ENCODE measurements at places on chromosomes 4 and X.
A peak's percentile ranks its signal among the peaks of the same experiment; 100 is the strongest.

GRCh38 chr4:53573696-53574095 is 17.6 kb downstream of the LNX1 start:
- H3K4me1 ChIP-seq: no peaks in the 10 kb centered on the region
- H3K36me3 ChIP-seq: no peaks in the 10 kb centered on the region
- H3K4me3 ChIP-seq: no peak overlapping the region
- no peaks in the 10 kb centered on the region for H3K27me3 ChIP-seq

DNA sequence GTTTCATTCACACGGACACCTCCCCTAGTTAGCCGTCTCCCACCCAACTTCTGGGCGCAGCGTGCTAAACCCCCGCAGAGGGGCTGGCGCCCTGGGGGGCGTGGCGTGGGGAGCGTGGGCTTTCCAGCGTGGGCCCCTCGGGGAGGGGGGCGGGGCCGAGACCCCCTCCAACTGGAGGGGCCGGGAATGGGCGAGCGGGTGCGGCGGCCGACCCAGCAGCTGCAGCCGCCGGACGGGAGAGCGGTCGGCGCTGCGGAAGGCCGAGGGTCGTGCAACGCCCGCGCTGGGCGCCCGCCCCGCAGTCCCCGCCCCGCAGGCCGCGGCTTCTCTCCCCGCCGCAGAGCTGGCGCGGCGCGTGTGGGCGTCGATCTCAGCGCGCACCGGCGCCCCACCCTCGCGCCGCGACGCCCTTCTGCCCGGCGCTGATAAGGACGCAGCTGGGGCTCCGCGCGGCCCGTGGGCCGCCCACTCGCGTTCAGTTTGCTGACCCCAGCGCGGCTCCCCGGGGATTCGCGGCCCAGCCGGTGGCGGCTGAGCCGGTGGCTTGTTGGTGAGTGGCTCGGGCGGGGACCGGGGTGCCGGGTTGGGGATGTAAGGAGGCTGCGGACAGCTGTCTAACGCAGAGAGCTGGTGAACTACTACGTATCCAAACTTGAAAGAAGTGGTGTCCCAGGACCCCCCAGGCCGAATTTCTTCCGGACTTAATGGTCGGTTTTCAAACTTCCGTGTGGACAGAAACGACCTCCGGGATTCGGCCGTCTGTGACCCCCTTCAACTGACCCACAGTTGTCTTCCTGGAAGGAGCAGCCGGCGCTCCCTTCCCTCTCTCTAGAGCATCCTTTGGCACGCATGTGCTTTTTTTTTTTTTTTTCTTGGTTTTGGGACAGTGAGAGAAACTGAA is 1.5 kb downstream of the FHDC1 start:
- DNase-seq: no peak
- H3K36me3 ChIP-seq: peaks cover 2% of the 10 kb centered on the region
- peaks cover 24% of the 10 kb centered on the region for H3K4me1 ChIP-seq
- no peak overlapping the region for H3K27ac ChIP-seq
- peaks cover 74% of the 10 kb centered on the region for H3K27me3 ChIP-seq

- no peak overlapping the region for H3K27ac ChIP-seq
- no peak overlapping the region for H3K4me3 ChIP-seq
- no peaks in the 10 kb centered on the region for H3K27me3 ChIP-seq
- no peak for DNase-seq
Measured at GRCh38 chr4:32884198-32884597, 2164.0 kb downstream of the PCDH7 start.

DNA sequence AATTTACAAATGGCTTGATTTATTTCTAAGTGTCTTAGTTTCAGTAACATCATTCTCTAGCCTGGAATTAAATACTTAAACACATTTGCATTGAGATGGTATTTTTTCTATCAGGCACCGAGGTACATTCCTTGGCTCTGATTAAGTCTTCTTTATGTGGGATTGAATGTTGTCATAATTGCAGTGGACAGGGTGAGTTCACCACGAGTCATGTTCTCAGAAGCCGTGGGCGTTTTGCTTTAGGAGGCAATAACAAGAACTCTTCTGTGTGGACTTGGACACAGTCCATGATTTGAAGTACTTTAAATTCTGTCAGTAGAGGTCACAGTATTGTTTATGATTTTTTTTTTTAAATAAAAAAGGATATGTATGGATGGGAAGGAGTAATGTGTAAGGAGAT is 57.1 kb upstream of the EFHC2 start:
- H3K27me3 ChIP-seq: no peaks in the 10 kb centered on the region
- no peak for DNase-seq
- no peaks in the 10 kb centered on the region for H3K4me1 ChIP-seq

DNA sequence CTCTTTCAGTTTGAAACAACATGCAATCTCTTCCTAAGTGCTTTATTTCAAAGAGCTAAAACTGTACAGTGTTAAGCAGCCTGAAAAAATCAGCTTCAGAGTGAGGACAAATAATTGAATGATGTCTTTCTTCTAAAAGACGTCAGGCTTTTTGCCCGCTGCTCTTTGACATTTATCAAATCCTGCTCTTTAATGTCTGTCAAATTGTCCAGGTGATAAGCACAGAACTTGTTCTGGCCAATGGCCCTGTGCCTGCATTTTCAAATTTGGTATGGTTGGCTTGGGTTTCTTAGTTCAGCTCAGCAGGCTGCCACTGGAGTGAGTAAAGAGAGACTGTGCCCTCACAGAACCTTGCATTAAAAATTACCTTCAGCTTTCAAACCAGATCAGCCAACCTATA is 712.9 kb upstream of the LCORL start:
- no peaks in the 10 kb centered on the region for H3K27me3 ChIP-seq
- H3K4me1 ChIP-seq: no peaks in the 10 kb centered on the region
- H3K4me3 ChIP-seq: no peak overlapping the region
- DNase-seq: no peak
- no peaks in the 10 kb centered on the region for H3K36me3 ChIP-seq
- no peak overlapping the region for H3K27ac ChIP-seq

DNA sequence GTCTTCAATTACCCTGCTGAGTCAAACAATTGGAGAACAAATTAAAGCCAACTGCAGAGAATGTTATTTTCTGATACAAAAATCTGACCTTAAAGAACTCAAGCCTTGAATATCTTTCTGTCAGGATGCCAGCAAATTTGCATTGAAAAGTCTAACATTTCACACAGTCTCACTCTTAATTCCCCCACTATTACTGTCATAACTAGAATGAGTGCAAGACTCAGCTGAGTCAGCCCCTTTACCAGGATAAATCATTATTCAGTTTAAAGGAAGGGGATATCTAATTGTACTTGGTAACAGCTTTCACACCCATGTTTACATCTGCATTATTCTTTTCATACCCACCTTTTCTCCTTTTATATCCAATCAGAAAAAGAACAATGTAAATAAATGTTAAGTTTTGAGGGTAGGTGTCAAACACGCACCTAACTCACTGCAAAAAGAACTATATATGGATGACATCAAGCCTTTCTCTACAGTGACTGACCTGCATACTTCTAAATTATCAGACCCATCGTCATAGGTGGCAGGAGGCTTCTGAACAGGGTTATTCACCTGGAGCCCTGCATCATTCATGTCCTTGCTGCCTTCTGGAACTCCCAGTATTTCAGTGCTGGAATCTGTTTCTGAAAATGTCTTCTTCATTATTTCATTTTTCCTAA is 117.4 kb downstream of the TMA16 start:
- no peaks in the 10 kb centered on the region for H3K36me3 ChIP-seq
- no peak overlapping the region for H3K4me3 ChIP-seq
- H3K4me1 ChIP-seq: no peaks in the 10 kb centered on the region
- H3K27me3 ChIP-seq: no peaks in the 10 kb centered on the region
- H3K27ac ChIP-seq: no peak overlapping the region
- DNase-seq: no peak

DNA sequence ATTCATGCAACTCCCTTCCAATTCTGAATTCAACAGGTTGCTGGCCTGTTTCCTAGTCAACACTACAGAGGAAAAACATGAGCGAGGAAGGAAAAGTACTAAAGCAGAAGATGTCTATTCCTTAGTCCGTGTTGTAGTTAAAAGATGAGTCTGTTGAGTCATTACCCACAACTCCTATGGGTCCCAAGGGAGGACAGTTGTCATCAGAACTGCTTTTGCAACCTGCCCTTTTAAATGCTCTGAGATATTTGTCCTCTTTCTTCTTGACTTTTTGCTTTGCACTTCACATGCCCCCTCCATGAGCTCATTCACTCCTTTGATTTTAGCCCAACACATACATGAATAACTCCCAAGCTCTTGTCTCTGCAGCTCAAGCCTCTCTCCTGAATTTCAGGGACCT is 119.2 kb downstream of the CORIN start:
- H3K36me3 ChIP-seq: no peaks in the 10 kb centered on the region
- no peak for DNase-seq
- H3K27ac ChIP-seq: no peak overlapping the region
- peaks cover 22% of the 10 kb centered on the region for H3K27me3 ChIP-seq
- H3K4me3 ChIP-seq: no peak overlapping the region

- no peak overlapping the region for H3K27ac ChIP-seq
- DNase-seq: no peak
- peaks cover 32% of the 10 kb centered on the region for H3K4me1 ChIP-seq
- no peaks in the 10 kb centered on the region for H3K36me3 ChIP-seq
- H3K27me3 ChIP-seq: peaks cover 34% of the 10 kb centered on the region
Measured at GRCh38 chr4:48041535-48042137, 25.1 kb downstream of the NIPAL1 start.

DNA sequence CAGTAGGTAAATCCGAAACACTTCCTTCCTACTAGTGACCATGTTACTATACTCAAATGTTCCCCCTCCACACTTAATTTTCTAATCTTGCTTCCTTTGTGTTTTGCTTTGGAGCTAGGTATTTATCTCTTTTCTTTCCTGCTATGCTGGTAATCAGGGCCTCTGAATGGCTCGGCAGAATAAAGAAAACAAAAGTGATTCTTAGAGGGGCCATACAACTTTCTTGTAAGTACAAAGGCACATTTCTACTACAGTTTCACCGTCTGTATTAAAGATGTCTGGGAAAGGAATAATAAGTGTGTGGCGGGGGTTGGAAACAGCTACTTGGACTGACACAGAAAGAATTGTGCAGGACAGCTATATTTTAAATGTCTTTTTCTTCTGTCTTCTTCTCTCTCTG is 50.3 kb downstream of the GPC3 start:
- H3K4me3 ChIP-seq: no peak overlapping the region
- no peaks in the 10 kb centered on the region for H3K4me1 ChIP-seq
- DNase-seq: no peak
- no peak overlapping the region for H3K27ac ChIP-seq
- H3K27me3 ChIP-seq: no peaks in the 10 kb centered on the region
- H3K36me3 ChIP-seq: no peaks in the 10 kb centered on the region

GRCh38 chrX:15242899-15243555 is 26.9 kb downstream of the ASB9 start:
- H3K4me3 ChIP-seq: no peak overlapping the region
- no peaks in the 10 kb centered on the region for H3K4me1 ChIP-seq
- no peak for DNase-seq
- H3K27ac ChIP-seq: no peak overlapping the region
- H3K36me3 ChIP-seq: no peaks in the 10 kb centered on the region

DNA sequence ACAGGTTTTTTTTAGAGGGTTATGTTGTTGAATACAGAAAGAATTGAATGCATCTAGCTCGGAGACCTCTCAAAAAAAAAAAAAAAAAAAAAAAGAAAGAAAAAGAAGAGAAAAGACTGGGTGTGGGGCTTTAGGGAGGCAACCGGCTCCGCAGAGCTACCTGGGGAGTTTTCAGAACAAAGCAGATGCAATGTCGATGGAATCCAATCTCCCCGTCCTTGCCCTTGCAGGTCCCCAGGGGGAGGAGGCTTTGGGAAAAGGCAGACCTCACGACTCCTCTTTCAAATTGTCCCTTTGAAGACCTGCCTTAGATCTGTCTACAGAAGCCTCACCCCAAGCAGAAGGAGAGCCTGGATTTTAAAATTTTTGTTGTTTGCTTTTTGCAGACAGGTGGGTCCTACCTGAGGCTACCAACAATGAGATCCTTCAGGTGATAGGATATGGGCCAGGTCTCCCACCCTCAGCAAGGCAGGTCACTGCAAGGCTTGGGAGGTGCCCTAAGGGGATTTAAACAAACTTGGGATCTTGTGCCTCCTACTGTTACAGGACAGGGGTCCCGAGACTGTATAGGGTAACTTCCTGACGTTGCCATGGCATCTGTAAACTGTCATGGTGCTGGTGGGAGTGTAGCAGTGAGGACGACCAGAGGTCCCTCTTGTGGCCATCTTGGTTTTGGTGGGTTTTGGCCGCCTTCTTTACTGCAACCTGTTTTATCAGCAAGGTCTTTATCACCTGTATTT is 75.2 kb upstream of the PRKX start:
- DNase-seq: no peak
- H3K27me3 ChIP-seq: peaks cover 13% of the 10 kb centered on the region
- no peak overlapping the region for H3K4me3 ChIP-seq

DNA sequence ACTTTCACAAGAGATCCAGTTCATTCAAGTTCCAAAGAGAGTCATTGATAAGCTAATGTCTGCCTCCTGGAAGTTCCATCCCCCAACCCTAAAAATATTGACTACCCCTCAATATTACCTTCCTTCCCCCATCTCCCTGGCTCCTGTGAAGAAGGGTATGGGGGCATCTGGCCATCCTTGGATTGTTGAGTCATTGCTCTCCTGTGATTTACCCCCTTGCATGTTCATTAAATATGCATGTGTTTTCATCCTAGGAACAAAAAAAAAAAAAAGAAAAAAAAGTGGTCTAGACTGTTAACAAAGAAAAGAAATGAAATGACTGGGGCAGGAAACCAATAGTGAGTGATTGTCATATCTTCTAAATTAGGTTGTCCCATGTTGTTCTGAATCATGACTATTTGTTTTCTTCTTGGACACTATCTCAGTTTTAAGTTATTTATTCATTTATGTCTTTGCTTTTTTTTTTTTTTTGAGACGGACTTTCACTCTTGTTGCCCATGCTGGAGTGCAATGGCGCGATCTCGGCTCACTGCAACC is 51.9 kb upstream of the HUWE1 start:
- H3K4me1 ChIP-seq: peaks cover 40% of the 10 kb centered on the region
- H3K27ac ChIP-seq: peak overlapping the region; percentile 61
- H3K36me3 ChIP-seq: peaks cover 20% of the 10 kb centered on the region
- no peaks in the 10 kb centered on the region for H3K27me3 ChIP-seq
- DNase-seq: no peak

- no peaks in the 10 kb centered on the region for H3K36me3 ChIP-seq
- no peak overlapping the region for H3K27ac ChIP-seq
- no peak overlapping the region for H3K4me3 ChIP-seq
- H3K4me1 ChIP-seq: no peaks in the 10 kb centered on the region
- no peaks in the 10 kb centered on the region for H3K27me3 ChIP-seq
Measured at GRCh38 chr4:132809298-132810032, 339.6 kb upstream of the PCDH10 start.

DNA sequence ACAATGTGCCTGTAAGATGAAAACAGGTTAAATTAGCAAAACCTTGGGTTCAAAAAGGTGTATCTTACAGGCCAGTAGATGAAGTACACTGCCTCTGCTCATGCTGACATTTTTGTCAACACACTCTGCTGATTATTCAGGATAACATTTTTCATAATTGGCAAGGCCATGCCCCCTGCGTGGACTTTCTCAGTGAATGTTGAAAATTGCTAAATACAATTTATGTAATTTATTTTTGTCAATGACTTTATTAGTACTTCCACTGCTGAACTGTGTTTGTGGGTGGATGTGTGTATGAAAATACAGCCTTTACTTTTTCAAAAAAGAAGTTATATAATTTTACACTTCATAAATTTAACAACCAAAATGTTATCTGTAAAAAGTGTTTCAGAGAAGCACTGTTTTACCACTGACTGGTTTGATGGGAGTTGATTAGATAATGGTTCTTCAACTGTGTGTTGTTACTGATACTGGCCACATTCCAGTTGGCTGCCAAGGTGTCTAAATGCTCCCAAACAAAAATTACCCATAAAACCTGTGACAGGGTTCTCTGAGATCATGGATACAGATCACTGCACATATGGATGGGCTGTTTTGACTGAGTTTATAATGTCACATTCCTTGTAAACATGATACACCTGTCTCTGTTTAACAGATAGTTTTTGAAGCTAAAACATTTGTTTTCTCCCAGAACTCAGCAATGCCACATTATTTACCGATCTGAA is 151.9 kb upstream of the SLC7A11 start:
- no peaks in the 10 kb centered on the region for H3K4me1 ChIP-seq
- H3K27ac ChIP-seq: no peak overlapping the region
- peaks cover 2% of the 10 kb centered on the region for H3K27me3 ChIP-seq
- H3K36me3 ChIP-seq: no peaks in the 10 kb centered on the region

Measured in activated T-helper 1 cell treated with anti-CD3 and anti-CD28 coated beads, Interleukin-12 subunit alpha, Interleukin-12 subunit beta, Interleukin-2, Interleukin-4 antibody, amounts not matched to agents 30 ng/mL and 10 ng/mL and 1 ng/mL, durations not matched to agents 14 hours and 24 hours and 36 hours (primary cell).